ENCODE measurements at places on chromosomes 2 and 18.

GRCh38 chr2:171921970-171922229 is 361 bp upstream of the HAT1 start:
- DNase-seq = no peak

- no peak for DNase-seq
Observed at GRCh38 chr2:98157557-98157956, 70.6 kb downstream of the VWA3B start.

GRCh38 chr2:54579061-54579681 is 123.0 kb downstream of the SPTBN1 start:
- no peak for DNase-seq

GRCh38 chr2:136020831-136021230 is 35.4 kb upstream of the DARS1 start:
- no peak for DNase-seq

DNA sequence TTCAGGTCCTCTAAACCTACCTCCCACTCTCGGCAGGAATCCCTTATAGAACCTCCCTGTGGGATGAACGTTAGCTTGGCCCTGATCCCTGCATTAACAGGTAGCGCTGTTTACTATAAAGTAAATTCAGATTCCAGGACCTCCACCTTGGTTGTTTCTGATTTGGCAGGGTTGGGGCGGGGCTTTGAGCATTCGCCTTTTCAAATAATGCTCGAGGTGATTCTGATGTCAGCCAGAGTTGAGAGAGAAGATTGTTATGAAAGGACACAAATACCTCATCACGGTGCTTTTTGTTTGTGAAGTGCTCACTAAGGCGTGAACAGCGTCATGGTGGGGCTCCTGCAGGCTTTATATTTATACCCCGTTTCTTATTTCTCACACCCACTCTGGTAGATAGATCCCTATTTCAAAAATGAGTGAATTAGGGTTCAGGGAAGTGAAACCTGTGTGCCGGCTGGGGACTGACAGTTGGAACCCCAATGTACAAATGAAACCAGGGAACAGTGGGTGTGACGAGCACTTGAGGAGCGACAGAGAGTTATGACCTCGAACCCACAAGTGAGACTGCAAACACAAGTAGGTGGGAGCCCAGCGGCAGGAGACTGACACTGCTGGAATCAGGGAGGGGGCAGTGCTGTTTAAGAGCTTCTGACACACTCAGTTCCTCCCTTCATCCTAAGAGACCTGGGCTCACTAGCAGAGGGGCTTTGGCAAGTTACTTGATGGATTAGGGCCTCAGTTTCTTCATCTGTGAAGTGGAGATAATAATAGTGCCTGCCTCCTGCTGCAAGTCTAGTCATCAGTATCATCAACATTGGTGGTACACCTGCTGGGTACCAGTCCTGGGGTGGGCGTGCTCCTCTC is 14.2 kb upstream of the CXCR4 start:
- no peak for DNase-seq

DNA sequence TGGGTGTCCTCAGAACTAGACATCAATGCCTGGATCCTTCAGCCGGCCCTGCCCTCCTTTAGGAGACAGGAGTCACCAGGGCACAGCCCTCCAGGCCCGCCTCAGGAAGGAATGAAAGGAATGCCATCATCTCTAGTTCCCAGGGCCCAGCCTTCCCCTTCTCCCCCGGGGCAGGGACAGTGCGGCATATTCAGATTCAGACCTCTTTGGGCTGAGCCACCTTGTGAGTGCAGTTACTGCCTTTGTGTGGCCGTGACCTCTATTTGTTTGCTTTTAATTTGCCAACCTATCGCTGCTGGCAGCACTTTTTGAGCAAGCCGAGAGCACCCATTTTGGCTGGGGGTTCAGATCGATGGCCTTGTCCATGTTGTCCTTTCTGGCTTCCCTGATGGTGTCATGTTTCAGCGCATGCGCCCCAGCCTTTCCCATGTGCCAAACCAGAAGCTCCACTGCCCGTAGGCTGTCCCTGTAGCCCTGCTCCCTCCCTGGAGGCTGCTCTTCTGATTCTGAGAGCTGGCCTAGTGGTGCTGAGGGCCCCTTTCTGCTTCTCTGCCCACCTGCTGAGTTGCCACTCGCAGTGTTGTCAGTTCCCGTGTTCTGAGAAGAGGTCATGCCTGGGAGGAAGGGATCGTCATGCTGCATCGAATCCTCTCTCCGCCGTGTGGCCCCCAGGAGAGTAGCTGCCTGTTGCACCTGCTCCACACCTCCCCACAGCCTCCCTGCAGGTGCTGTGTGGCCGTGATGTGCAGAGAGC is 10.9 kb downstream of the ANKRD23 start:
- DNase-seq = no peak

GRCh38 chr18:49669403-49669802 is 107.5 kb downstream of the LIPG start:
- no peak for DNase-seq

DNA sequence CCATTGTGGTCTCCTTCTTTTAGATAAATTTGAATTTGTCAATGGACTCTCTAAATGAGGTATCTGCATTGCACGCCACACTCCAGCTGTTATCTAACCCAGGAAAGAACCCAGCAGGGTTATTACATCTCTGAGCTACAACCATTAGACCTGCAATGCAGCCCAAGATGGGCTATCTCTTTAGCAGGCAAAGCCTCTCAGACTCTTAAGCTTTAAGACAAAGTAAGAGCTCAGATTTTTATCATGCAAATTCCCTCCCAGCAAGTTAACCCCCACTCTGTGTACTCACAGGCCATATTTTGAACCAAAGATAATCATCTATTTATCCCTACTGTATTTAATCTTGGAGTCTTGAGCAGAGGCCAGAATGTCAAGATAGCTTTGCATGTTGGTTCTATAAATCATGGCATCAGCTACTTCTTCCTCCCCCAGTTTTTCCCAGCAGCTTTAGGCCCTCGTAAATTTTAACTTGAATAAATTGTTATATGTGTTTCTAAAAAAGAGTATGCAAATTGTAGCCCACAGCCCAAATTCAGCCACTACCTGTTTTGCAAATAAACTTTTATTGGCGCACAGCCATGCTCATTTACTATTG is 273.7 kb upstream of the PKDCC start:
- DNase-seq = no peak

GRCh38 chr2:88845772-88846661 is 154.5 kb downstream of the RPIA start:
- DNase-seq = no peak

DNA sequence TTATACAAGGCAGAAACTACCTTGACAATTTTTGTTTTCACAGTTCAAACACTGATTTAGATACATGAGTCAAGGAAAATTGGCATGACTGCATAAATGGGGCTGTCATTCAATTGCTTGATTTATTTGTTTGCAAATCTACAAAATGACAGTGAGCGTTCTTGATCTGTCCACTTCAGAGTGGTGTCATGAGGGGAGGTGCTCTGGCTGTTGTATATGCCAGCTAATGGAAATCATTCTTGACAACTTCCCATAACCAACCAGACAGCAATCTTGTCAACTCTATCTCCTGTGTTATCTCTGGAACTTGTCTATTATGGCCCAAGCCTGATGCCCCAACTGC is 120.6 kb upstream of the UGP2 start:
- DNase-seq = no peak

GRCh38 chr2:8003462-8004075 is 678.3 kb upstream of the ID2 start:
- peak; percentile 56 for DNase-seq

DNA sequence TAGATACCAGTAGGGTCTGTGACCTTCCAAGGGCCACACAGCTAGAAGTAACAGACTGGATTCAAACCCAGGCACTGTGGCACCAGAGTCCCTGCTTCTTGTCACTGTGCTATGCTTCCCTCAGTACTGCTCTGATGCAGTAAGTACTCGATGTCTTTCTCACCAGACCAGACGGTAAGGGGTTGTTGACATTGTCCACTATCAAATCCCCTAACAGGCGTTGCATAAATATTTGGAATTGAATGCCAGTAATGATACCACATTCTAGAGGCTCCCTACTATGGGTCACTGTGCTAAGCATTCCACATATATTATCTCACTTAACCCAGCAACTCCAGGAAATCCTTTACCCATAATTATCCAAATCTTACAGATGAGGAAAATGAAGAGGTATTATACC is 223.1 kb downstream of the C1D start:
- DNase-seq = no peak

DNA sequence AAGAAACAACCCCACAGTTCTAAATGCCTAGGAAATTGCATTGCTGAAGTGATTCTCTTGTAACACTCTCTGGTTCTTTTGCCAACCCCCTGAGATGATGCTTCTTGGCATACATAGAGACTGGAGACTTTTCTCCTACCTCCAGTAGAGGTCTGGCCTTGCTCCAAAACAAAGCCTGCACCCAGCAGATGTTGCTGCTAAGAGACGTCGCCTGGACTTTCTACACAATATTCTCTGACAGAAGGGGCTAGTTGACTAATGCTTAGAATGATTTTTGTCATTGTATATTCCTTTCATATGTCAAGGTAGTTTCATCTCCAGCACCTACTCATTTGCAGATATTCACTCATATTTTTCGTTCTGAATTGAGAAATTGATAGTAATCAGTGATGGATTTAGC is 24.6 kb downstream of the SOWAHC start:
- no peak for DNase-seq

DNA sequence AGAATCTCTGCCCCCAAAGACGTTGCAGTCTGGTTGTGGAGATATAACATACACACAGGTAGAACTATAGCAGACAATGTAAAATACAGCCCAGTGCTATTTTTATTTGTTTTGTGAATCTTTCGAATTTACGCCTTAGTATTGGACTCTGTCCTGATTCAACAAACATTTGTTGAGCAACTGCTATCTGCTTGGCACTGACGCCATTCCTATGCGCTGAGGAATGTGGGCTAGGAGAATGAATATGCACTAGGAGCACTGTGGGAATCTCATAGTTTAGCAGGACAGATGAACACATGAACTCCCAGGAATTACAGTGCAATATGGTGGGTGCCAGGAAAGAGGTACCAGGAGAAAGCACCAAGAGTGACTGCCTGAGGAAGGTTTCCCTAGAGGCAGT is 181.7 kb upstream of the SIX3 start:
- no peak for DNase-seq

DNA sequence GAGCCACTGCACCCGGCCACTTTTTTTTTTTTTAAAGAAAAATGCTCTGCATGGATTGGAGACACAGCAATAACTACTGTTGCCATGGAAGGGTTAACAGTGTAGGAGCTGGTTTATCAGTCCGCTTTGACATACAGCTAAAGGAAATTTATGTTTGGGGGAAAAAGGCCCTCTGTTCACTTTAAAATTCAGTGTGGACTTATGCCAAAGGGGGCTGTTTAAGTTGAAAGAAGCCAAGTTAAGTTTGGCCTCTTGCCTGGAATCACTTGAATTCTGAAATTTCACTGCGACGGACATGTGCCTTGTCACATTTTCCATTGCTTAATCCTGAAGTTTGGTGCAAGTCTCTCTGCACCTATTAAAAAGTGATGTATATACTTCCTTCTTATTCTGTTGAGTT is 3.1 kb downstream of the KCNE4 start:
- DNase-seq = no peak

- DNase-seq = no peak
Observed at GRCh38 chr2:44942304-44943030, 965 bp downstream of the SIX3 start.

GRCh38 chr2:36271266-36271665 is 84.3 kb upstream of the CRIM1 start:
- no peak for DNase-seq

DNA sequence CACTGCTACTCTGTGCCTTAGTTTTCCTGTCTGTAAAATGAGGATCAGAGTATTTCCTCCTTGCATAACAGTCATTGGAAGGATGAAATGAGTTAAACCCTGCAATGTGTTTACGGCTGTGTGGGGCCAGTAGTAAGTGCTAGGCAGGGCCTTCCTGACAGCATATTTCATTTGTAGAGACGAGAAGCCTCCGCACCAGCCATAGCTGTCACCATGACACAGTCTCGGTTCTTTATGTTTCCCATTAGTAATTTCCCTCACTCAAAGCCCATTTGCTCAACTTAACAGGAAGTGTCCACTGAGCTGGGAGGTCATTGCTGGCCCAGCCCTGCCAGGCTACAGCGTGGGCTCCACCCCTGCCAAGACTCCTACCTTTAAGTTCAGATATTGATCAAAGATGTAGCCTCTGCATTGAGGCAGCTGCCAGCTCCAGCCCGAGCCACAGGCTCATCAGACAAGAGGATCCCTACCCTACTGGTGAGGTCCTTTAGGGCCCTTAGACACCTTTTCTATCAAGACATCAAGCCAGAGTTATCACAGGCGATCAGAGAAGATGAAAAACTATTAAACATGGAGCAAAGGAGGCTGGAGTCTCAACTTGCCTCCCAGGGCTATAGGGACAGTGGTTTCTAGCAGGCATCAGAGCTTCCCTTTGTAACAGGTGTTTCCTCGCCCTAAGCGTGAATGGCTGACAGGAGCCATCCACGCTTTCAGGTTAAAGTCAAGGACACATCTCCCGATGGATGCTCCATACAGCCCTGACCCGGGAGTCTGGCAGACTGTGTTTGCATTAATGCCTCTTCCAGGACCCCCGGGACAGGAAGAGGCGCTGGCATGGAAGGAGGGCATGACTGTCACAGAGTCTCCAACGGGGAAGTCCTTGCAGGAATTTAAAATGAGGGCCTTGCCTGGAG is 251.7 kb downstream of the NDUFA10 start:
- no peak for DNase-seq

GRCh38 chr2:152814475-152815030 is 96.1 kb downstream of the ARL6IP6 start:
- DNase-seq = no peak

- DNase-seq = no peak
Observed at GRCh38 chr2:143505542-143505941, 376.3 kb downstream of the ARHGAP15 start.

GRCh38 chr2:26559044-26559405 is 81.1 kb upstream of the OTOF start:
- DNase-seq = no peak

DNA sequence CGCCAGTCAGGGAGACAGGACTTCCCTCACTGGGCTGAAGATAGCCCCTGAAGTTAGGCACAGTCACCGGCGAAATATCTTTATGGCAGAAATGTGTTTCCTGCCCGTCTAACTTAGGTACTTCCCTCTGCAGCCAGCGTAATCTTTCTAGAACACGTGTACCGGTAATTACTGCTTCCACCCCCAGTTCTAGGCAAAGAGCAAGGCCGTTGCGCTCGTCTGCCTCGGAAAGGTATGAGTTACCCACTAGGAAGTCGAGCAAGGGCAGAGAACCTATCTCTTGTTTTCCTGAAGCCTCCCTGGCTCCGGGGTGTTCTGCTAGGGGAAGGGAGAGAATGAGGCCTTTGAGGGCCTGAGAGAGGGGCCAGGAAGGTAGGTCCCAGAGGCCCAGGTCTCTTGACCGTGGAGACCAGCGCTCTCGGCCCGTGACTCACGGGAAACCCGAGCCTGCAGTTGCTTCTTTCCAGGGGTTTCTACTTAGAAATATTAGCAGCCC is 70.0 kb downstream of the TWSG1 start:
- no peak for DNase-seq

All from HFF-Myc (cell line).